ENCODE measurements at places on chromosomes 4 and X.

GRCh38 chr4:88022289-88022688 is 14.9 kb downstream of the PKD2 start:
- no peak for DNase-seq

- DNase-seq = no peak
Observed at GRCh38 chrX:23930894-23931604, 23.2 kb downstream of the CXorf58 start.

DNA sequence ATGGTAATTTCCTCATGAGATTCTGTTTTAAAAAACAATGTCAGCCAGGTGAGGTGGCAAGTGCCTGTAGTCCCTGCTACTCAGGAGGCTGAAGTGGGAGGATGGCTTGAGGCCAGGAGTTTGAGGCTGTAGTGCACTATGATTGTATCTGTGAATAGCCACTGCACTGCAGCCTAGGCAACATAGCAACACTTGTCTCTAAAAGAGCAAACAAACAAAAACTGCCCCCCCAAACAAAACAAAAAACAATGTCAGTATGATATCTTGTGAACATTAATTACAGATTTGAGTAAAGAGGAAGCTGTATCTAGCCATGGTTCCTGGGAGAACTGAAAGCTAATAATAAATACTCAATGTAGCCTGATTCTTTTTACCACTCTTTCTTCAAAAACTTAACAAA is 6.8 kb upstream of the MSL3 start:
- DNase-seq = no peak

DNA sequence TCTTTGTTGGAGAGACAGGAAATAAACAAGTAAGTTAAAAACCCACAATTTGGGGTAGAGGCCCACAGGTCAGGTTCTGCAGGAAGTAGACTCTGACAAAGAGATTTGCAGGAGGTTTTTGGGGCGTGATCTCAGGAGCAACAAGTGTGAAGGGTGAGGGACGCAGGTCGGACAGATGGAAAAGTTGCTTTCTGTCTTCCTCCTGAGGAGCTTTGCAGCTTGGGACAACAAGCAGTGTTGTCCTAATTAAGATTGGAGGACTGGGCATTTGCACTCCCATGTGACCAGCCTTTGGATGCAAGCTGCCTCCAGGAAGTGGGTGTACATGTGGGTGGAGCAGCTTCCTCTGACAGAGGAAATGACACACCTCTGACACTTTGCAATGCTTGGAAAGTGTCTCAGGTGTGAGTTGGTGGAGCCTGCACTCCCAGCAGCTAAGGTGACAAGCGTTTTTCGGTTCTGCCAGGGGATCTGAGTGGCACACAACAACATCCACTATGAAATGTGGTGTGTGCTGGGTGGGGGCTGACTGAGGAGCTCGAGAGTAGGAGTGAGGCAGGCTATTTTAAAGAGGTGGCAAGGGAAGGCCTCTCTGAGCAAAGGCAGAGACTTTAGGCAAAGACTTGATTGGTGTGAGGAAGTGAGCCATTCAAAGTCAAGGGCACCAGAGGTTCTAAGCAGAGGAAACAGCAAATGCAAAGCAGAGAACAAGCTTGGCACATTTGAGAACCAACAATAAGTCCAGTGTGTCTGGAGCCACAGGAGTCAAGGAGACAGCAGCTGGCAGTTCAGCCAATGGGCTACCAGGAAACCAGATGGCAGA is 339.8 kb upstream of the GATB start:
- DNase-seq = no peak

DNA sequence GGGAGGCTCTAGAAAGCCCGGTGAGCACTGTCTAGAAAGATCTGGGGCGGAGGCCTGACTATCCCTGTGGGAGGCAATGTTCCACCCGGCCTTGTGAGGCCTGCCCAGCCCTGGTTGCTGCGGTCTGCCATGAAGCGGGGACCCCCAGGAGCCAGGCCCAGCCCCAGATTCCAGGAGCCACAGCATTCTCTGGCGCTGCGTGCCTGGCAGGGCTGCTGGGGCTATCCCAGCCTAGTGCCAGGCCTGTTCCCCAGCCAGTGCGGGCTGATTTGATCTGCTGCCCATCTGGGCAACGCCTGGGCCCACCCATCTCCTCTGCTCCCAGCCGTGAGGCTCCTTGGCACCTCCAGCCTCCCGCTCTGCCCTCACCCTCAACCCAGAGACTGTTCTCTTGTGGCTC is 19.6 kb downstream of the ATP2B3 start:
- no peak for DNase-seq

- no peak for DNase-seq
Observed at GRCh38 chr4:133440404-133440803, 291.3 kb downstream of the PCDH10 start.

GRCh38 chr4:5052204-5052702 is 973 bp downstream of the STK32B start:
- DNase-seq = no peak

GRCh38 chrX:120660637-120661036 is 30.8 kb upstream of the C1GALT1C1 start:
- DNase-seq = no peak

DNA sequence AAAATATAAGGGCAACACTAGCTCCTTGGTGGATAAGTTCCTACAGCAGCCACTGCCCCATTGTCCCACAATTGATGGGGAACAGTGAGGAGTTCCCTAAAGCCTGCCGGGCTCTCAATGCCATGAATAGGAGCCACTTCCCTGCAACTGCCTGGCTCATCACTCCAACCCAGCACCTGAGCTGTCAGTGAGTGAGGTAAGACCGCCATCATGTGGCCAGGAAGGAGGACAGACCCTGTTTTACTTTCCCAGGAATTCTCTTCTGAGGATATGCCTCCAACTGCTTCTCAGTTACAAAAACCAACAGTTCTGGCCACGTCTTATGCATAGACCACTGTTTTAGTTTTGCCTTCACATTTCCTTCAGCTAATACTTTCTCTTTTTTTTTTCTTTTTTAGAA is 45.5 kb downstream of the SRPX start:
- DNase-seq = peak; percentile 12

- no peak for DNase-seq
Observed at GRCh38 chr4:173139561-173139960, 29.1 kb upstream of the GALNT7 start.

DNA sequence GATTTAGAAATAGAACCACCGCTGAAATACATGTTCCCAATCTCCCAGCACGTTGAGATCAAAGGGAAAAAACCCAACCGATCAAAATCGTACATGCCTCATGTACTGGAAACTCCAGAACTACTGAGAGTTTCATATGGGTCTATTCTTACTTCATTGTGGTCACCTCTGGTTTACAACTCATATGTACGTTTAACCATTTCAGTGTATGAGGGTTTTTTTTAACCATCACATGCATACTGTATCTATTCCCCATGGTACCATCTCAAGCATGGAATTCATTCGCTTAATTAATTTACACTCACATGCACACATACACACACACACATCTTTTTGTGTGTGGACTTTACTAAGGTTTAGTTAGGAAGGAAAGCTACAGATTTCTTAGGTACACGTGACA is 46.0 kb upstream of the CLNK start:
- DNase-seq = peak; percentile 55

DNA sequence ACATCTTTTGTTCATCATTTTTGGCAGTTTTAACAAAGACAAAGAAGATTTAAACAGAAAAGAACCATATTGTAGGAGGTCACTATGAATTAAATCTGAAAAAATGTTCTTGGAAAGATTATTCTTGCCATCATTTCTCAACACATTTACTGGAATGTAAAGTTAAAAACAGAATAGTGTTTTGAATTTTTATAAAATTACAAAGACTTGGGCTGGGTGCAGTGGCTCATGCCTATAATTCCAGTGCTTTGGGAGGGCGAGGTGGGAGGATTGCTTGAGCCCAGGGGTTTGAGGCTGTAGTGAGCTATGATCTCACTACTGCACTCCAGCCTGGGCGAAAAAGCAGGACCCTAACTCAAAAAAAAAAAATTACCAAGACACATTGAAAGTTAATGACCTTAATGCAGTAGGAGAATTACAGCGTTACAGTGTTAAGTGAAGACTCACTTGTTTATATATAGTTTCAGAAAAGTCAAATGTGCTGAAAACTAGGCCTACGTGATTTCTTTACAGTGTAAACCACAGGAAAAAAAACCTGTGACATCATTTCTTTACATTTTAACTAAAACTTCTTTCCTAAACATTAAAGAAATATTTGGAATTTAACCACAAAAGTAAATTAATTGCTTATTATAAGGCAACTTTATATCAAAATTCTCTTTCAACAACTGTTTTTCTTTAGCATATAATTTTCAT is 7.9 kb downstream of the FAM13A start:
- no peak for DNase-seq

DNA sequence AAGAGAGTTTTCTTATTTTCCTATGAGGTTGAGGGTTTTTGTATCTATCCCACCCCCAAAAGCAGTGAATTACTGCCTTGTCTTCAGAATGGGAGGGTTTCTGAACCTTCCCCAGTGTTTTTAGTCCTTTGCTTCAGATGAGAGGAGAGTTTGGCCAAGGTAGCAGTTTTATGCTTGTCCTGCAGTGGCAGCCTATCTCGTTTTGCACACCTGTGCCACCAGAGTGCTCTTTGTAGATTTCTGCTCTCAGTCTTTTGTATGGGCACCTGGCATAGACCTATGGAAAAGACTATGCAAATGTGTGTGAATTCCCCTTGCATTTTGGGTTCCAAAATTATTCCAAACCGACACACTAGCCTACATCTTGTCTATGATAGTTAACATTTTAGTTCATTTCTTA is 5.8 kb downstream of the TBC1D19 start:
- DNase-seq = no peak

DNA sequence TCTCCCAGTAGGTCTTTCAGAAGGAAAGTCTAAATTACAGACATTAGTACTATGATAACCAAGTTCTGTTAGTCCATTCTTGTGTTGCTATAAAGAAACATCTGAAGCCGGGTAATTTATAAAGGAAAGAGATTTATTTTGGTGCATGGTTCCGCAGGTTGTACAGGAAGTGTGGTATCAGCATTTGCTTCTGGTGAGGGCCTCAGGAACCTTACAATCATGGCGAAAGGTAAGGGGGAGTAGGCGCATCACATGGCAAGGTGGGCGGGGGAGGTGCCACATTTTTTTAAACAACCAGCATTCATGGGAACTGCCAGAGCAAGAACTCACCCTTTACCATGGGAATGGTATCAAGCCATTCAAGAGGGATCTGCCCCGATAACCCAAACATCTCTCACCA is 26.2 kb upstream of the USP46 start:
- no peak for DNase-seq

DNA sequence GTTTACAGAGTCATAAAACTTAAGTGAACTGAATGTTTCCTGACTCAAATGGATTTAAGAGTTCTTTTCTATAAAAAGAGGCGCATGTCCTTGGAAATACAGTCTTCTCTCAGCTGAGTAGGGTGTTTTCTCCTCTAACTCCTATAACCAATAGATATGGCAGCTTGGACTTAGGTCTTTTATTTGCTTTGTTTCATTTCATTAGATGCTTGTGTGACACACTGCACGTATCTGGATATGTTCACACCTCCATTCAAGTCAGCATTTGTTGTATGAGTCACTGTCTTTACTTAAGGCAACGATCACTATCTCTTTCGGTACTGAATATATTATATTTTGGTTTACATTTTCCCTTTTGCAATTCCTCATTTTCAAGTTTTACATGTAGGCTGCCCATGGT is 136.6 kb downstream of the ARSF start:
- no peak for DNase-seq

- DNase-seq = peak; percentile 42
Observed at GRCh38 chr4:102061133-102061532, 270.6 kb downstream of the BANK1 start.

GRCh38 chr4:8399298-8399697 is 41.2 kb downstream of the ACOX3 start:
- DNase-seq = no peak

DNA sequence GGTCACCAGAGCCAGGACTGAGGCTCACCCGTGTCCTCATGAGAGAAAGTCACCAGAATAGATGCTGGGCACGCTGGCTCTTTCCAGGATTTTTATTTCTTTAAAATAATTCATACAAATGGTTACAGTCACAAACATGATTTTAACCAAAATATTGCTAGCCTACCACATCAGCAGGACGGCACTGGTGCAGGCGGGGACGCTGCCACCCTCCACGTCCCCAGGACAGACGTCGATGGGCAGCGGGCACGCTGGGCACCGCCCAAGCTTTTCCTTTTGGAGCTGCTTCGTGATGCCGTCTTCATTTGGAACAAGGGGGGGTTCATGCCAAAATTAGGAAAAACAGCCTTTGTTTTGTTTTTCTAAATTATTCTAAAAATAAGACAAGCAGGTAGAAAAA is 37.6 kb downstream of the CTBP1 start:
- no peak for DNase-seq

DNA sequence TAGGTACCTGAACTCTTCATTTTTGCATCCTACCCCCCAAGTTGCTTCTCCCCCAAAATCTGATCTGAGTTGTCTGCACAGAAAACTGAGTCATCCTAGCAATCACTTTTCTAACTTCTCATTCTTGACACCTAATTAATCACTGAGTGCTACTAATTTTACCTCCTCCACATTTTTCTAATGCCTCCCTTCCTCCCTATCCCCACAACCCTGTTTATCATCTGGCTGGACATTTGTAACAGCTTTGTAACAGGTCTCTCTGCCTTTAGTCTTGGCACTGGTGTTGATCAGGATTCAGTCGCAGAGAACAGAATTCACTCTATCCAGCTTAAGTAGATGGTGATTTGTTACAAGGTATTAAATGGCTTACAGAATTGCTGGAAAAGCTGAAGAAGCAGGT is 303.9 kb upstream of the GATB start:
- DNase-seq = no peak

- no peak for DNase-seq
Observed at GRCh38 chr4:174210952-174211490, 72.4 kb downstream of the FBXO8 start.

GRCh38 chr4:39044956-39045826 is 13.0 kb upstream of the TMEM156 start:
- no peak for DNase-seq

- DNase-seq = peak; percentile 46
Observed at GRCh38 chr4:147717878-147718277, 14.0 kb upstream of the ARHGAP10 start.

DNA sequence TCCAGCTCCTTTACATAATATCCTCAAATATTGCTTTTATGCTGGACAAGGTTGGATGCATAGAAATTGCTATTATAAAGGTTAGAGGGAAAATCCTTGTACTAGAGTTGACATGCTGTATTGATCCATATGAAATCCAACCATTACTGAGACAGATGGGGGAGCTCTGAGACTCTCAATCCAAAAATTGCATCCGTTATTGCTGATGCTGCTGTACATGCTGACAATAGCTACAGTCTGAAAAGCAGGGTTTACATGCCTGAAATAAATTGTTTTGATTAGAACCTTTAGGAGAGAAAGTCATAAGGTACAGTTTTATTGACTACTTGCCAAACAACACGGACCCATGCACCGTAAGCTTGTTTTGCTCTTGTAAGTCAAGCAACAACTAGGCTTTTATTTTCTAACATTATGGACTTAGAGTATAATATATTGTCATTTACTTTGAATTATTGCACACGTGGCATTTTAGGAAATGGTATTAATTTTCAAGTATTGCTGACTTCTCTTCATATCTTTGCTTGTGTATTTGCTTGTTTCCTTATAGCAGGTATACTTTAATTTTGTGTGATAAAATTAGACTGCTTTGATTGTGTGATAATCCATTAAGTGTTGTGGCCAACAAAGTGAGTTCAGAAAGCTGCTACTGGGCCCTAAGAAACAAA is 1365.2 kb downstream of the STIM2 start:
- no peak for DNase-seq

Measured in GM13977 (cell line).